ENCODE measurements at places on chromosomes 12 and 14.

DNA sequence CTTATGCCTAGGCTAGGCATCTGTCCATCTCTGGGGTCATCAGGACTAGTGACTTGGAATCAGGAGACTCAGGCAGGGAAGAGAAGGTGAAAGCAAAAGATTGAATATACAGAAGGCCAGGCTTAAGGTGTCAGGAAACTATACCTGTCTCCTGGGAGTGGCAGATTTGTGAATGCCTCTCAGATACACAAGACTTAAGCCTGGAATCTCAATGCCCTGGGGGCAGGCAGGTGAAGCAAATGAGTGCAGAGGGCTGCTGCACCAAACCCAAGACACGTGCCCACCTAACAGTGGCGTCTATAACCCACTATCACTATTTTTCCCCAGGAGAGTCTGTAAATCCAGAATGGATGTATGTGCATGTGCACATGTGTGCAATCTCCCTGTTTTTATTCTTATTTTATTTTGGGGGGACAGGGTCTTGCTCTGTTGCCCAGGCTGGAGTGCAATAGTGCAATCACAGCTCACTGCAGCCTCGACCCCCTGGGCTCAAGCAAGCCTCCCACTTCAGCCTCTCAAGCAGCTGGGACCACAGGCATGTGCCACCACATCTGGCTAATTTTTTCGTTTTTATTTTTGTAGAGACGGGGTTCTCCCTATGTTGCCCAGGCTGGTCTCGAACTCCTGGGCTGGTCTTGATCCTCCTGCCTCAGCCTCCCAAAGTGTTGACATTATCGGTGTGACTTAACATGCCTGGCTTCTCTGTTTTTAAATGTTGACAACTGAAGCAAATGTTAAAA, 31.9 kb upstream of the FOS start:
- DNase-seq: no peak

GRCh38 chr12:132078190-132078589, 65.9 kb downstream of the DDX51 start:
- DNase-seq: no peak

GRCh38 chr12:120797677-120798642, 72.3 kb downstream of the ACADS start:
- DNase-seq: no peak

DNA sequence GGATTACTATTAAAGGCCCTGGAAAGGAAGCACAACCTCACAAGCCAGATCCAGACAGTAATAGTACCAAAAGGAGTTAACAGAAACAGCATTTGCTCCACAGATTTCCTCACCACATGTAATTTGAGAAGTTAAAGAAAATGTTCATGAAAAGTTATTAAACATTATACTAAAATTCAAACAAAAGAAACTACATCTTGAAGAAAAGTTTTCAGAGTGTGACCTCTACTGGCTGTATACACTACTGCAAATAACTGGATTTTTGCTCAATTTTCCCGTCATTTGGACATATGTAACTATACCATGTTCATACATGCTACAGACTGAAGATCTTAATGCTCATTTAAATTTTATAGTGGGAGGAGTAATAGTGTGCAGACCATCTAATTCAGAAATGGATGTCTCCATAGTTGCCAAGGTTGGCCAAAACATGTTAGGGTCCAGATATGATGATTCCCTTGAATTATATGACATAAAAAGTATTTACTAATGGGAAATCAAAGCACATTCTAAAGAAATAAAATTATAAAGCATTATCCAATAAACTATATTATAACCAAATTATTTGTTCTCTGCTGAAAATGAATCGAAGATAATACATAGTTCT, 5.6 kb downstream of the KRR1 start:
- no peak for DNase-seq

DNA sequence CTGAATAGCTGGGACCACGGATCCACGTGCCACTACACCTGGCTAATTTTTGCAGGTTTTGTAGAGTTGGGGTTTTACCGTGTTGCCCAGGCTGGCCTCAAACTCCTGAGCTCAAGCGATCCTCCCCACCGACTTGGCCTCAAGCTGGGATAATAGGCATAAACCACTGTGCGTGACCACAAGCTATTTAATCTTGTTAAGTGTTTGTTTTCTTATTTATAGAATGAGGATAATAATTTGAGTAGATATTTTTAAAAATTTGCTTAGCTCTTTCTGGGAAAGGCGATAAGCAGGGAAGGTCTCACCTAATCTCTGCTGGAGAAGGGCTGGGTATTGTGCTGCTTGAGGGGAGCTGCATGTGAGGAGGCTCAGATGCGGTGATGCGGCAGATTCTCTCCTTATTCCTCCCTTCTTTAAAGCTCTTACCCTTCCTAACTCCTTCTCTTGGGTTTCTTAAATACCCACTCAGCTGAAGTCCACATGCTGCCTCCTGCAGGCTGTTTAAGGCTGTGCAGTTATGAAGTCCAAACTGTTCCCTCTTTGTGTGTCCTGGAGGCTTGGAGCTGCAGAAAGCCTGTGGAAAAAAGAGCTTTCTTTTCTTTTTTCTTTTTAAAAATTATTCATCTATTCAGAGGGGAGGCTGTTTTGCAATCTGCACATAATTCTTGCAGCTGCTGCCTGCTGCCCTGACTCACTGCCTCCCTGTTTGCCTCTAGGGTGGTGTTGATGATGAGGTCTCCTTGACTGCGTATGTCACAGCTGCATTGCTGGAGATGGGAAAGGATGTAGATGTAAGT, 37.9 kb downstream of the A2ML1 start:
- DNase-seq: no peak

DNA sequence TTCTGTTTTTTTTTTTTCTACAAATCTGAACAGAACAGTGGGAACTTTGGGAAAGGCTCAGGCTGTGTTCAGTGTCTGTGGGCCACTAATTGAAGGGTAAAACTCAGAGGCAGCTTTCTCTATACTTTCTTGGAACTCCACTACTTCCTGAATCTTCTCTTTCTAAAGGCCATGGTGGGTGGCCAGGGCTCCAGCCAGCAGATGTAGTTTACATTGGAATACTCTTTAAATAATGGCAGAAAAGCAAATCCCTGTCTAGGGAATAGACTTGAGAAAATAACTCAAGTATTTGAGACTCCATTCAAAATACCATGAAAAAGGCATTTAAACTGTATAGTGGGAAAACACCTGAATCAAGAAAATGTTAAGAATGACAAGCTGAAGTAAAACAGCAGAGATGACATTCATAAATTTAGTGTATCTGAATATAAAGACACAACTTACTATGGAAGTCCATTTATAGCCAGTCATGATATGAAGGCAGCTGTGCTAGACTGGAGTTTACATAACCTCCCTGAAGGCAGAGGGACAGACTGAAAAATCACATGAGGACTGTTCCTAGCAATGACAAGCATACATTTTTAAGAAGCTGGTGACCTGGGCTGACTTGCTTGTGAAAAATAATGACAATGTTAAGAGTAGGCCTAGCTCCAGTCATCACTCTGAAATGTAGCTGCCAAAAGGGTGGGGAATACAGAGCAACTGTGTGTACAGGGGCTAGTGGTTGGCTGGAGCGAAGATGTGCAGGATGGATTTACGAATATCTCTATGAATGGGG, 168.6 kb downstream of the STXBP6 start:
- DNase-seq: no peak

DNA sequence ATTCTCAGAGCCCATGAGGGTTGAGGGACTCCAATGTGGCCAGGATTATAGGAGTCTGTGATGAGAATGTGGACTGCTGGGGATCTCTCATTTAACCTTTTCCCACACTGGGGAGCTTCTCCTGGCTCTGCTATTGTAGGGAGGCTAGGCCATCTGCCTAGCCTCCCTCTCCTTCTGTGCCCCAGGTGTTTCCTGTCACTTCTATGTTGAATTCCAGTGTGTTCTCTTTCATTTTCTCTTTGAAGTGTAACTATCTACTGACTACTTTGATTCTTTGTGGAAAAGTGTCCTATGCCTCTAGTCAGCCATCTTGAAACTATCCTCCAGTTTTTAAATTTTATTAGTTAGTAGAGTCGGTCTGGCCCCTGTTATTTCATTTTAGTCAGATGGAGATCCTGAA, 53.4 kb upstream of the ABCD2 start:
- no peak for DNase-seq

DNA sequence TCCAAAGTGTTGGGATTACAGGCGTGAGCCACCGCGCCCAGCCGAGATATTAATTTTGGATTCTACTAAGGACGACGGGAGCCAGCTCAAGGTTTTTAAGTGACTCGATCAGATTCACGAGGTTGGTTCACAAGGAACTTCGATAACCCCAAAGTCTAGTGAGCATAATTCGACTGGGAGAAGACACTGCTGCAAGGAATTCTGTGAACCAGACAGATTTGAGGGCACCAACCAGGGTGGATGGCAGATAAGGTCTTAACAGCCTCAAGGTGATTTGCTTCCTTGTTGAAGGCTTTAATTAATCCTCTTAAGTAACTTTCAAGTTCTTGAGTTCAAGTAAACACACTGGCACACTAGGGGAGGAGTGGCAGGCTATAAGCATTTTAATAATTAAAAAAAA, 1.1 kb upstream of the KLHDC2 start:
- DNase-seq: no peak

- DNase-seq: no peak
These were observed 325.1 kb downstream of the DAD1 start for GRCh38 chr14:22263961-22264360.

DNA sequence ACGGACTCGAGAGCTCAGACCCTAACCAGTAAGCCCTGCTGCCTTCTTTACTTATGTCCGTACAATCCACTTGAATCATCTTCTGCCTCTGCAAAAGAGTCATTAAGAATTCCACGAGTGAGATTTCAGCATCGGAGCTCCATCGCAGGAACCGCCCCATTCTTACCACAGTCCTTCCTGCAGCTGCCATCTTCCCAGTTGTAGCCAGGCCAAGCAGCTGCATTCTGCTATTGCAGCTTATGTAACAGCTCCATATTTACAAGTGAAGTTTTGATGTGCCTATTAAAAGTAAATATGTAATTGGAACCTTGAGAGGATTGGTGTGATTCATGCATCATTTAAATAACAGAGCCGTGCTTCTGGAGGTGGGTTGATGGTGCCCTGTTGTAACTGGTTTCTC, 157.4 kb downstream of the KICS2 start:
- no peak for DNase-seq

- no peak for DNase-seq
These were observed 5.2 kb downstream of the IRF2BPL start for GRCh38 chr14:77023001-77023996.

DNA sequence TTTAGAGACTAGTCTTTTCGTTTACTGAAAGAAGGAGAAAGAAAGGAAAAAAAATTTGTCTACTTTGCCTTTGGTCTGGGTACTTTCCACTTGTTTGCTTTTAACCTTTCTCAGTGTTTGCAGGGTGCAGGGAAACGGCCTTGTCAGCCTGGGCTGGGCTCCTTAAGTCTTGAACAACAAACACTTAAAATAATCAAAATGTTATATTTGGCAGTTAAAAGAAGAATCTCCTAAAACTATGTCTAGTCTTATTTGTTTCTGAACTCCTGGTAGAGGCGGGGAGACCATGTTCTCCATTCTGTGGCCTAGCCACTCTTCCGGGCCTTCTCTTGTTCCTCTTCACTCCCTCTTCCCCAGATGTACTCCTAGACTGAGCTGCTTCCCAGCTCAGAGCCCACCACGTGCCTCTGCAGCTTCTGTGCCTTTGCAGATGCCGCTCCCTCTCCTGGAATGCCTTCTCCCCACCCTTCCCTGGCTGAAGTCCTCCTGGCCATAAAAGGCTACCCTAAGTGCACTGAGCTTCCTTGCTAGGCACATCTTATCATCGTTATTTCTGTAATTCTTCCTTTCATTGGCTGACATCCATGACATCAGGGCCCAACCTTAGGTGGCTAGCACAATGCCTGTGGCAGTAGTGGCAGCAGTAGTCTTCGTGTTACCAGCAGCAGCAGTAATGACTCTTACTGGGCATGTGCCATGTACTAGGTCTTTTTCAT, 432.9 kb downstream of the ZFP36L1 start:
- no peak for DNase-seq

GRCh38 chr12:77777274-77777673, 53.4 kb upstream of the NAV3 start:
- DNase-seq: no peak

DNA sequence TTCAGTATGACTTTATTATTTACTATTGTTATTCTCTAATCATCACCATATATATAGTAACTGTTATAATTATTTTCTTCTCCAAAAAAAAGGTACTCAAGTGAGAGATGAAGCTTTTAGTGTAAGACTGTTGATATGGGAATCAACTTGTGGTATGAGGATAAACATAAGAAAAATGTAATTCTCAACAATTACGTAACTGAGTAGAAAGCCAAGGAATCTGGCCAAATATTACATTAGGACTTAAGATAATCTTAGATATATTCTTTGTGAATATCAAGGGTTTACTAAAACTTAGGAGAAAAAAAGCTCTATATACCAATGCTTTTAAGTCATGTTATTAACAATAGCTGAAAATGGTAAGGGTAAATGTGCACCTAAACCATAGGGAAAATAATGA, 13.3 kb downstream of the SENP1 start:
- no peak for DNase-seq

DNA sequence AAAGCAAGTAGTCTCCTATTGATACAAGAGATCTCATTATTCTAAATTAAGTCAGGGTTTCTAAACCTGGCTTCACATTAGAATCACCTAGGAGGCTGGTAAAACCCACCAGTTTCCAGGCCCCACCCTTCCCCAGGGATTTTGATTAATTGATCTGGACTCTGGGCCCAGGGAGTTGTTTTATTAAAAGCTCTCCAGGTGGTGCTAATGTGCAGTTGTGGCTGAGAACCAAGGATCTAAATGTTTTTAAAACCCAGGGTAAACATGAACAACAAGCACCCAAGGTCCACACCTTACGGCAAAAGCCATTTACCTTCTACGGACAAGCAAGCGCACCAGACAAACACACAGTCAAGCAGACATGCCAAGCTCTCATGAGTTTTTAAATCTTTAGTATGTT, 73.9 kb downstream of the SLC2A13 start:
- DNase-seq: no peak

GRCh38 chr14:101595887-101596721, 34.8 kb downstream of the DIO3 start:
- no peak for DNase-seq

- DNase-seq: no peak
These were observed 9.5 kb upstream of the RERG start for GRCh38 chr12:15230751-15231150.

DNA sequence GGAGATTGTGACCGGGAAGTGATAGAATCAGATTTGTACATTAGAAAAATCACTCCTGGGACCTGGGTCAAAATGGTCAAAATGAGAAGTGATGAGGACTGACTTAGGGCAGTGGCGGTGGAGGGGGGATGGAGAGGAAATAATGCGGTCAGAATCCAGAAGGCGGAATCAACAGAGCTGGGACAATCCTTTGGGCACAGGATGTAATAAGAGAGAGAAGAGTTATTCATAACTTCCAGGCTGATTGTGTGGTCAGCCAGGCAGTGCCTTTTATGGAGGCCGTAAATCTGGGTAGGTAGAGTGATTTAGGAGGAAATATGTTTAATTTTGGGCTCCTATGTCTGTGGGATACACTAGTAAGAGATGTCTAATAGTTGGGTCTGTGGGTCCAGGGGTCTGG, 21.6 kb downstream of the FBXL14 start:
- no peak for DNase-seq

All from stimulated activated CD8-positive, alpha-beta memory T cell treated with anti-CD3 and anti-CD28 coated beads, Interleukin-7, amount 100 ng/mL, for 1 hour (primary cell).